ENCODE measurements at places on chromosomes 13 and 19.

DNA sequence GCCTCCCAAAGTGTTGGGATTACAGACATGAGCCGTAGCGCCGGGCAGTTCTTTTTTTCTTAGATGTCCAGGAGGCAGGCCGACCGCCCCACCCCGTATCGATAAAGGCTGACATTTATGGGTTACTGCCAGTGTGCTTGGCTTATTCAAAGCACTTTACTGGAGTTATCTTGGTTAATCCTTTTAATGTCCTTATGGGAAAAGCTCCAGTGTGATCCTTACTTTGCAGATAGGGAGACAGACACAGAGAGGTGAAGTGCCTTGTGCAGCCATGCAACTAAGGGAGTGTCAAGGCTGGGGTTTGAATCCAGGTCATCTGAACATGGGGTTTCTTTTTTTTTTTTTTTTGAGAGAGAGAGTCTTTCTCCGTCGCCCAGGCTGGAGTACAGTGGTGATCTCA, 19.2 kb downstream of the NCAN start:
- DNase-seq: no peak

DNA sequence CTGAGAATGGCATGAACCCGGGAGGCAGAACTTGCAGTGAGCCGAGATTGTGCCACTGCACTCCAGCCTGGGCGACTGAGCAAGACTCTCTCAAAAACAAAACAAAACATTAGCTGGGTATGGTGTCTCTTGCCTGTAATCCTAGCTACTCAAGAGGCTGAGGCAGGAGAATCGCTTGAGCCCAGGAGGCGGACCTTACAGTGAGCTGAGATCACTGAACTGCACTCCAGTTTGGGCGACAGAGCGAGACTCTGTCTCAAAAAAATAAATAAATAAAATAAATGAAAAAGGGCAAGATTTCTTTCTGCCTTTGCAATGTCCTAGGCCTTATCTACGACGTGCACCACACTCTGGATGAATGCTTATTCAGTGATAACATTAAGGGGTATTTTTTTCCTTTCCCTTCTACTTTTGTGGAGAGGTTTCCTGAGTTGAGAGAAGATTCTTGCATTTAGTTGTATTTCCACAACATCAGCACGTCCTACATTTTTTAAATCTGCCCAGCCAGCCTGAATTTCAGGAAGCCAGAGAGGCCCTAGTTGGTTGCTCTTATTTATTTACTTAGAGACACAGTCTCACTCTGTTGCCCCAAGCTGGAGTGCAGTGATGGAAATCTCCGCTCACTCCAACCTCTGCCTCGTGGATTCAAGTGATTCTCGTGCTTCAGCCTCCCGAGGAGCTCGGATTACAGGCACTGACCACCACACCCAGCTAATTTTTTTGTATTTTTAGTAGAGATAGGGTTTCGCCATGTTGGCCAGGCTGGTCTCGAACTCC, 26.1 kb upstream of the OR1M1 start:
- DNase-seq: no peak

DNA sequence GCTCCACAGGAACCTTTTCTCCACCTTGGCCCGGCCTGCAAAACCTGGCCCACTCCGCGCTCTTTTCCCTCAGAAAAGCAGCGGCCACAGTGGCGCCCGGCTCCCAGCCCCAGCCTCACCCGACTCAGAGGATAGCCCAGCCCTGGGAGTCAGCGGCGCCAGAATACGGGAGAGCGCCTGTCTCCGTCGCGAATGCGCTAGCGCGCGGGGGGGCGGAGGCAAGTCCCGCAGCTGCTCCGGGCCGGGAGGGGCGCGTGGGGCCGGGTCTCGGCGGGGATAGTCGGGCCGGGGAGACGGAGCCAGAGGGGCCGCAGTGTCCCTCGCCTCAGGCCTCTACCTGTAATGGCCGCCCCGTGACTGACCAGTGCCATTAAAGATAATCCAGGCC, at the start of gene ZFP30:
Gene ZFP30, minus strand, starts transcription at position 165 of the 388 bp plus-strand sequence. CDS start 7,643 bp downstream, outside the sequence.
- DNase-seq: peak; percentile 73

DNA sequence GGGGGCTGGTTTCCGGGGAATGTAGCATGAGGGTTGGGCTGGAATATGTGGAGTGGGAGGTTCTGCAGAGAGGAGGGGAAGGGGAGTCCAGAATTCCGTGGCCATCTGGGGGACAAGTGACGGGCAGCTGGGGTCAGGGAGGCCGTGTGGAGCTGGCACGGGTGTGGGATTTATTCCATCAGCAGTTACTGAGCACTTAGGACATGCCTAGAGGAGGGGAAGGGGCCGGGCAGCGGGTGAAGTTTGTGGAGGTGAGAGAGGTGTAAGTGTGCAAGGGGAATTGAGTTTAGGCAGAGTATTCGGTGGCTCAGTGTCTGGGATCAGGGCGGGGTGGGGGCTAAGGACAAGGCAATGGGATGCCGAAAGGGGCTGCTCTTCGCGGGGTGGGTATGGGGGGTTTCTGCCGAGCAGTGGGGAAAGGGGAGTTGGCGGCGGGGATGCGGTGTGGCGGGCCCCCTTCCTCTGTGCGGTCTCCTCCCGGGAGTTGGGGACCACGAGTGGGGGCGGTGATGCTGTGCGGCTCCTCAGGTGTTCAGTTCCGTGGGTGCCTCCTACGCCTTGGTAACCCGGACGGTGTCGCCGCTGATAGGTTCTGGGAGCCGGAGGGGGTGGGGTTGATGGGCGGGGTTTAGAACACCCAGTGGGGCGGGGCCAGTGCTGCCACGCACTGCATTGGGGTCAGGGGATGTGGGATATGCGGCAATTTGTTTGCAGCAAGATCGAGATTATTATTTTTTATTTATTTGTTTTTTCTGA, 5.4 kb downstream of the CCDC61 start:
- DNase-seq: peak; percentile 85

GRCh38 chr13:43022934-43023288, 475 bp upstream of the DNAJC15 start:
- no peak for DNase-seq

- no peak for DNase-seq
Observed at GRCh38 chr13:66659701-66660467, 570.3 kb downstream of the PCDH9 start.

- no peak for DNase-seq
Observed at GRCh38 chr13:41837629-41838028, 123.3 kb downstream of the VWA8 start.

- DNase-seq: no peak
Observed at GRCh38 chr13:112241288-112241687, 134.9 kb upstream of the SPACA7 start.

DNA sequence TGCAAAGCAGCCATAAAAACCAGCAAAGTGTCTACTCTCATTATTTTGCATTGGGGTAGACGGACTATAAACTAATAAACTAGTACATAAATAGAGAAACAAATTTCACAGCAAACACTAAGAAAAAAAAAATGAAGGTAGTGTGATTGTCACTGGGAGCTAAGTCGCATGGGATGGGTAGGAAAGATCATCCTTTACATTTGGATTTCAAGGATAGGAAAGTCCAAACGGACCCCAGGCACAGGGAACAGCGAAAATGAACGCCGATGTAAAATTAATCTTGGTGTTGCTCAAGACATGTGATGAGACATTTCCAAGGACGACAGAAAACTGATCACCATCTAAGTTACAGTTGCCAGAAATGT, 690 bp upstream of the SGTA start:
- DNase-seq: no peak

GRCh38 chr13:97043302-97043701, 49.0 kb upstream of the OXGR1 start:
- DNase-seq: no peak

GRCh38 chr19:45352914-45353796, 12.6 kb downstream of the KLC3 start:
- no peak for DNase-seq

DNA sequence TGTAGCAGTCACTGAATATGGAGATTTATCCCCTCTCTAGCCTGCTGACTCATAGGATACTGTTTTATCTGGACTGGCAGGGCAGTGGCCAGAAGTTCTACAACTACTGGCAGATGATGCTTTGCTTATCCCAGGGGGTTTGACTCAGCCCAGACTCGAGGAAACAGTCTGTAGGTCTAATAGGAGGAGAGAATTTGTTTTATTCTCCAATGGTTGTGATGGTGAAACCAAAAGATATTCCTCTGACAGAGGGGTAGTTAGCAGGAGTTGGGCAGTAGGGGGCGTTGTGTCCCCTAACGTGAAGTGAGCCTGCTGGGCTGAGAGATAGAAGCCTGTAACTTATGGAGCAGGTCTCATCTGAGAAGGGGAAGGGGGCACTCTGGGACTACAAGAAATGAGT, 74.9 kb downstream of the WTIP start:
- no peak for DNase-seq

DNA sequence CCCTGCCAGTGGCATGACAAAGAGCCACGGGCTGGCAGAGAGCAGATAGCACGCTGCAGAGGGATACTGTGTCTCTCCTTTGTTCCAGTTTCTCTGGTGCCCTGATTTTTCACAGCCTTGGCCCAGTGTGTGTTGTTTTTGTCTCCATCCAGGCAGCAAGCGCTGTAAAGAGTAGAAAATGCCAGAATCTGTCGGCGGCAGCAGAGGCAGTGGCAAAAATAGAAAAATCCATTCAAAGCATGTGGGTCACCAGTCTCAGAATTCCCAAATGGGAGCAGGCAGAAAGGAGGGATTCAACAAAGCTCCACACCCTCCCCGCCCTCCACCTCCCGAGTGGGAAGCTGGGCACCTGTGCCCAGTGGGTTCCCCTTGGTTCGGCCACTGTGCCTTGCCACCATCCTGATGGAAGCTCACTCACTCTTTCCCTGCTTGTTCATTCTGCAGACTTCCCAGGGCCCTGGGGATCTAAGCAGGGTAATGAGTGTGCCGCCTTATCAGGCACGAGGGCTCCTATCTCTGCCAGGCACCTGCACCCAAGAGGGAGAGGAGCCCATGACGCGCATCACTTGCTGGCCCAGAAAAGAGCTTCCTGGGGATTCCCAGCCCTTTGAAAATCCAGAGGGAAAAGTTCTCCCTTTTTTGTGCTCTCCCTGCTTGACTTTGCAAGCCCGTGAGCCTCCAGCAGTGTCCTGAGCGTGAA, 416.9 kb downstream of the IRS2 start:
- no peak for DNase-seq

DNA sequence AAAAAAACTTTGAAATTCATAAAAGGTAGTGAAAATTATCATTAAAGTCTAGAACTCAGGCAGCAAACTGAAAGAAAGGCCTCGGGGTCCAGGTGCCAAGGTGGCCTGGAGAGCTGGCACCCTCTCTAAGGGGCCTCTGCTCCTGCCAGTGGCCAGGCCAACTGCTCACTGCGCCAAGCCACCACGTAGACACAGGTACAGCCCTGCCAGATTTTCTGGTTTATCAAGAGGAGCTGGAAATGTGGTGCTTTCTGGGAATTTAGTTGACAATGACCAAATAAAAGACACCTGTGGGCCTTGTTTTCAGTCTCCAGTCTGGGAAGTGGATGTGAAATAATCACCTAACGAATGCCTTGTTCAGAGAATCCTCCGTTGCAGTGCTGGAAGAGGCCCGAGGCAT, 22.8 kb downstream of the ZNF574 start:
- no peak for DNase-seq

- no peak for DNase-seq
Observed at GRCh38 chr19:34960940-34961679, 2.9 kb downstream of the ZNF792 start.

GRCh38 chr13:33728271-33729037, 89.5 kb upstream of the RFC3 start:
- peak; percentile 23 for DNase-seq

DNA sequence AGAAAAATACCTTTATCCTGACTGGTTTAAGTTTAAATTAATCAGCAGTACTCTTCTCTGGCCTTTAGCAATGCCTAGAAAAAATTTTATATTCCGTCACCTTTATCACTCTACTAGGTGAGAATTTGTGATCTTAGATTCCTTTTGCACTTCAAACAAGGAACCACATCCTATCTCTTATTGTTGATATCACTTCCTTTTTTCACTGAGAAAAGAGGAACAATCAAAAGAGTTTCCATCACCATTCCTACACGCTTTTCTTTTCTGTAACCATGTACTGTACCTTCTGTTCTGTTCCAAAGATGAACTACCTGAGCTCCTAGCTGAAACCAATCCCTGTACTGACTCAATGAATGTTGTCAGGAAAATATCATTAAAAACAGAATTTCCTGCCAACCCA, 1379.0 kb upstream of the MIR17HG start:
- no peak for DNase-seq

DNA sequence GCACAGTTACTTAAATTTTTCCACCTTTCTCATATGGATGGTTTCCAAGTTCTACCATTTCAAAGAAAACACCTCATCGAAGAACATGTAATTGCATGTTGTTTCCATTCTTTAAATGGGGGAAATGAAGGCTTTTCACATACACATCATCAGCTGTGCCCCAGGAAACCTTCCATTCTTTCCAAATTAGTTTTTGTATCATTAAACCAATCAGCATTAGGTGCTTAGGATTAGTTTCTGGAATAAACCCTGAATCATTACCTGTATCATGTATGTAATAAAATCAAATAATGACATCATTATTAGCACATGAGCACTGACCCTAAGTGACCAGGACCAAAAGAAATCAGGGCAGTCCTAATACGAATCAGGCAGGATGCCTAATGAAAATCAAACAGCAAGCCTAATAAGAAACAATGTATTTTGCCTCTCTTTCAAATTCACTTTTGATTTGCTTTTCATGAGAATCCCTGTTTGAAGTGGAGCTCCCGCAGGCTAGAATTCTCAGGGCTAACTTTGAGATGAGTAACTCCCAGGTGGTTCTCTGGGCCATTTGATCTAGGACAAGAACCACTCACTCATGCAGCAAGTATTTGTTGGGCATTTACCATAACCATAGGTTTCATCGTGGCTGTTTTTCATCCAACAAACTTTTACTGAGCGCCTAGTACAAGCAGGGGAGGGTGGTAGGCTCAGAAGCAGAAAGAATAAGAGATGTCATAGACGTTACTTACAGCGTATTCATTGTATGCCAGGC, 89.2 kb downstream of the MZT1 start:
- DNase-seq: no peak

DNA sequence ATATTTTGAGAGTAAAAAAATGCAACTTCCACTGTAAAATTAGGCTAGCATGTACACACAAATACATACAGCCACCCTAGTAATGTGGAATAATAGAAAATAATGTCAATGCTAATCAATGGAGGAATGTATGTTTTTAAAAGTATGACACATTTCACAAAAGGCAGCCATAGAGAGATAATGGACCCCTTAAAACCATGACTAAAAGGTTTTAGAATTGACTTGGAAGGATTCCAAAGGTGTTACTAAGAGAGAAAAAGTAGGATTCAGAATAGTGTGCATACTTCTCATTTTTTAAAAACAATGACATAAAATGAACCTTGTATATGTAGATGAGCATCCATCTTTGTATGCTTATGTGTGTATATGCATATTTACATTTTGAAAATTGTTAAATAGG, 597.9 kb upstream of the PCDH9 start:
- no peak for DNase-seq

DNA sequence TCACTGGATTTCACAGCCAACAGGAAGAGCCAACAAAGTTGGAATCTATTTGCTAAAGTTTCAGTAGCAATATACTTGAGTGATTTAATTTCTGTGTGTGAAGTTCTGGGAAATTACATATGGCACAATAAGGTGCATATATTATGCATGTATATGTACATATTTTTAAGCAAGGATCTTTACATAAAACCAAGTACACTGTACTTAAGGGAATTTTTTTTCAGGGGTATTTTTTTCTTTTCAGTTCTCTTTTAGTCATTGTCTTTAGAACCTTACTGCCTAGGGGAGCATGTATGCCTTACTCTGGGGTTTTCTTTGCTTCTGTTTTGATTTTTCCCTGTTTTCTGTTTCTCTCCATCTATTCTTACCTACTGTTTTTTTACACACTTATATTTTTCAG, 7.4 kb downstream of the RAP2A start:
- DNase-seq: no peak
